Posterior cingulate gyrus (tissue), 11 donors: ENCODE measurements at places on chromosomes 13 and 19.

GRCh38 chr19:17468302-17469091 lies 1.8 kb upstream of the SLC27A1 start:
- peak; percentile 82 for DNase-seq

GRCh38 chr13:98279473-98280175 lies 102.6 kb upstream of the RNF113B start:
- DNase-seq: no peak

GRCh38 chr13:40235160-40235796 lies 431.2 kb downstream of the FOXO1 start:
- no peak for DNase-seq

DNA sequence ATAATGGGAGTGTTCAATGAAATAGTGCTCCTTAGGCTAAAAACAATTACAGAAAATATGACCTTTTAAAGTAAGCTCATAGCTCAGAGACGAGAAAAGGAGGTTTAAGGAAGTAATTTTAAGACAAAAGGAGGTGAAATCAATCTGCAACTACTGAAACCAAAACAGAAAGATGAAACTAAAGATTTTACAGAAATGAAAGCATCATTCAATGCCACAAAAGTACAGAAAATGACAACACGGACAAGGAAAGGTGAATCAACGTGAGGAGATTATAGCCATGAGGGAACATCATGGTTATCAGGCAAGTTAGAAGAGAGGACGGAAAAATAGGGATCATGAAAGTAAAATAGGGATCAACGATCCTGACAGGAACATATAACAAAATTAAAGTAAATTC lies 745.2 kb downstream of the PCDH17 start:
- no peak for DNase-seq

DNA sequence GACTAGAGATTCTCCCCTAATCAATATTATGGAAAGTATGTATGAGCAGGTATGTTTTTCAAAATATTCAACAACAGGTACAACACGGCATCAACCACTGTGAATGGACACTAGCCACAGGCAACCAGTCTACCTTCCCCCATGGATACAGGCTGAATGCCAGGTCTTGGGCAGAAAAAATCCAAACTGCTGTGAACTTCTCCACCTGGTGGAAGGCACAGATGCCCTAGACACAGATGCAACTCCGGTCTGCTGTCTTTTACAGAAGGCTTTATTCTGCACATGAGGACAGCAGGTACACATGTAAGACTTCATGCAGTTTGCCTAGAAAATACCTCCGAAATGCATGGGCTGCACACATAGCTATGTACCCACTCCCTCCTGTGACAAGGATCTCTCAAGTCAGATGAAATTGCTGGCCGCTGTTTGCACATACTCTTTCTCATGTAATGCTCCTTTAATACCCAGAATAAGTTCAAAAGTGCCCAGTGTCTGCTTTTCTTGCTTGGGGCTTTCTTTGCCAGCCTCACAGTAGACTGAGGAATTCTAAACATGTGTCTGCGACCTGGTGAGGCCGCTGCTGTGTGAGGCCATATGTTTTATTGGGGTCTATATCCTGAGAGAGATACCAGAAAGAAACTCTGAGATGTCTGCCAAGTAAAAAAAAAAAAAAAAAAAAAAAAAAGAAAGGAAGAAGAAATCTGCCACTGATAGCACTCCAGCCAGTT lies 325.9 kb downstream of the FOXO1 start:
- no peak for DNase-seq

GRCh38 chr13:20425819-20426219 lies 99.8 kb downstream of the CRYL1 start:
- DNase-seq: no peak

DNA sequence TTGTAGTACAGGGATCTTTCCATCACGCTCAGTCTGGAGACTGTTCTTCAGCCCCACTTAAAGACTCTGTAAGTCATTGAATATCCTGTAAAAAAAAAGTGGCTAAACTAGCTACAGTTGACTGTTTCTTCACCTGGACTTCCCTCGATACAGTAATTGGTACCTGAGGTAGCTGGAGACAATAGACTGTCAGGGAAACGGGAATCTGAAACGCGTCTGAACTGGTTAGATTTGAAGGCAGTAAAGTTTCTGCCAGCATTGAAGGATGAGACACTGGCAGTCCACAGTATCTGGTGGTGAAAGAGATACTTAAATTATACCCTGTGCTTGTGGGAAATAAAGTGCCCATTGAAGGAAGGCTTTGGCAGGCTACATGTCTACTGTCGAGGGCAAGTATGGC lies 550.5 kb downstream of the IRS2 start:
- DNase-seq: no peak

- DNase-seq: peak; percentile 60
Measured at GRCh38 chr19:56946159-56946558, 105.6 kb upstream of the PEG3 start.

GRCh38 chr19:45217193-45217956 lies 27.8 kb downstream of the EXOC3L2 start:
- DNase-seq: no peak

DNA sequence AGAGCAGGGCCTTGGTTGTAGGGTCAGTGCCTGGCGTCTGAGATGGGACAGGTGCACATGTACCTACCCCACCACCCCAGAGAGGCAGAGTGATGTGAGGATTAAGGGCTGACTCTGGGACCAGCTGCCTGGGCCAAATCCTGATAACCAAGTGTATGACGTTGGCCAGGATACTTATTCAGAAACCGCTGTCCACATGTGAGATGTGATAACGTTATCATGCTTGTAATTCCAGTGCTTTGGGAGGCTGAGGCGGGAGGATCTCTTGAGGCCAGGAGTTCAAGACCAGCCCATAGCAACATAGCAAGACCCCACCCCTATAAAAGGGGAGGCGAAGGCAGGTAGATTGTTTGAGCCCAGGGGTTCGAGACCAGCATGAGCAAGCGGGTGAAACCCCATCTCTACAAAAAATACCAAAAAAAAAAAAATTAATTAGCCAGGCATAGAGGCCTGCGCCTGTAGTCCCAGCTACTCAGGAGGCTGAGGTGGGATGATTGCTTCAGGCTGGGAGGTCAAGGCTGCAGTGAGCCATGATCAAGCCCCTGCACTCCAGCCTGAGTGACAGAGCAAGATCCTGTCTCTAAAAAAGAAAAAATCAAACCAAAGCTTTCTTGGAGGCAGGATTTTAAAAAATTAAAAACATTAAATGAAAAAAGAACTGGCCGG lies 10.0 kb downstream of the ADGRE5 start:
- DNase-seq: no peak

DNA sequence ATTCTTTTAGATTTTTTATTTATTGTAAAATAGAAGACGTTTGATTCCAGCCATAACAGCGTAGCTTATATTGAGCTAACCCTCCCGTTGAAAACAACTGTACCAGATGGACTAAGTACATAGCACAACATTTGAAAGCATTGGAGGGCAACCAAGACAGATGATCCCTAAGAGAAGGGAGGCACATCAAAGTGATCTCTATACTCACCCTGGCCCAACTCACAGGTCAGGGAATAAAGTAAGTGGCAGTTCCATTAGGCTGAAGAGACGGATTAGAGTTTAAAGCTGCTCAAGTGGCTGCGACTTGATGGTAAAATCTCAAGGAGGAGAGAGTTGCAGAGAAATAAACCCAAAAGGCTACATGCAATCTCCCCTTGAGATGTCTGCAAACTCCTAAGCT lies 65.1 kb upstream of the ITM2B start:
- DNase-seq: no peak

- DNase-seq: no peak
Measured at GRCh38 chr19:49436381-49437017, 4.8 kb downstream of the SLC17A7 start.

- no peak for DNase-seq
Measured at GRCh38 chr13:43316946-43317353, 293.6 kb downstream of the DNAJC15 start.

GRCh38 chr19:41795031-41795461 lies 1.3 kb upstream of the CEACAM3 start:
- no peak for DNase-seq

DNA sequence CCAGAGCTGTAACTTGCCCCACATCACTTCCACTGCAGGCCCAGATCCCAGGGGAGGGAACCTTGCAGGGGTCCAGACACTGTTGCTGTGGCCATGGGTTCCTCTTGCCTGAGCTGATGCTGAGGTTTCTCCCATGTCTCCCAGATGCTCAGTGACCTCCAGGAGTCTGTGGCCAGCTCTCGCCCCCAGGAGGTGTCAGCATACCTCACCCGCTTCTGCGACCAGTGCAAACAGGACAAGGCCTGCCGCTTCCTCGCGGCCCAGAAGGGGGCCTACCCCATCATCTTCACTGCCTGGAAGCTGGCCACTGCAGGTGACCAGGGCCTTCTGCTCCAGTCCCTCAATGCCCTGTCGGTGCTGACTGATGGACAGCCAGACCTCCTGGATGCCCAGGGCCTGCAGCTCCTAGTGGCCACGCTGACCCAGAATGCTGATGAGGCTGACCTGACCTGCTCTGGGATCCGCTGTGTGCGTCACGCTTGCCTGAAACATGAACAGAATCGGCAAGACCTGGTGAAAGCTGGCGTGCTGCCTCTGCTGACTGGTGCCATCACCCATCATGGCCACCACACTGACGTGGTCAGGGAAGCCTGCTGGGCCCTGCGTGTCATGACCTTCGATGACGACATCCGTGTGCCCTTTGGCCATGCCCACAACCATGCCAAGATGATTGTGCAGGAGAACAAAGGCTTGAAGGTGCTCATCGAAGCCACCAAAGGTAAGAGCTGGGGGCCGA lies 12.1 kb upstream of the SLC25A42 start:
- no peak for DNase-seq

GRCh38 chr13:70856711-70857110 lies 748.5 kb upstream of the KLHL1 start:
- DNase-seq: no peak

DNA sequence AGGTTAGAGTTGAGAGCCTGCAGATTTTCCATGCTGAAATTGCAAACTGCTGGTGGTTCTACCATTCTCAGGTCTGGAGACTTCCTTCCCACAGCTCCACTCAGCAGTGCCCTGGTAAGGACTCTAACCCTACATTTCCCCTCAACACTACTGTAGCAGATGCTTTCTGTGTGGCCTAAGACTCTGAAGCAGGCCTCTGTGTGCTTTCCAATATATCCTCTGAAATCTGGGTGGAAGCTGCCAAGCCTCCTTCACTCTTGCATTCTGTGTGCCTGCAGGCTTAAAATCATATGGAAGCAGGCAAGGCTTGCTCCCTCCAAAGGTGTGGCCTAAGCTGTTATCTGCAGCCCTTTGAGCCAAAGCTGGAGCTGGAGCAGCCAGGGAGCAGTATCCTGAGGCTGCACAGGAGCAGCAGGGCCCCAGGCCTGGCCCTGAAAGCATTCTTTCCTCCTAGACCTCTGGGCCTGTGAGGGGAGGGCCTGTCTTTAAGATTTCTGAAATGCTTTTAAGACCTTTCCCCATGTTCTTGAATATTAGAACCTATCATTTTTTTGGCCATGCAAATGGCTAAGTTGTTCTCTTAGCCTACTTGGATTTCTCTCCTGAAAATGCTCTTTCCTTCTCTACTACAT lies 134.1 kb upstream of the TSHZ3 start:
- DNase-seq: no peak

GRCh38 chr19:56900573-56901097 lies 60.1 kb upstream of the PEG3 start:
- peak; percentile 23 for DNase-seq

DNA sequence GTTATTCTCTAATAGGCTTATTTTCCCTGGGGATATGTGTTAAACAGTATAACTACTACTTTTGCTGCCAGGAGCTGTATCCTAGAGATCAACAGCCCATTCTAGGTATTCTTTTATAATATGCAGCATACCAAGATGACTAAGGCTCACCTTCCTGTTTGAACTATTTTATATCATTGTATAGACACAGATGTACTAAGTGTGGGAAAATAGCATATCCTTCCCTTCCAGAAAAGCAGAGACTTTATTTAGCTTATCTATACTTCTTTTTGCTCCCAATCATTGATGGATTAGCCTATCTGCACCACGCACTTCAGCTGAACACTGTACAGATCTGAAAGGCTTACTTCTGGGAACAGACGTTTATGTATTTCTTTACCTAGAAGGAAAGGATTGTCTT lies 82.6 kb downstream of the MAB21L1 start:
- no peak for DNase-seq

GRCh38 chr19:38869836-38870607 lies 8.1 kb downstream of the RINL start:
- DNase-seq: peak; percentile 78

DNA sequence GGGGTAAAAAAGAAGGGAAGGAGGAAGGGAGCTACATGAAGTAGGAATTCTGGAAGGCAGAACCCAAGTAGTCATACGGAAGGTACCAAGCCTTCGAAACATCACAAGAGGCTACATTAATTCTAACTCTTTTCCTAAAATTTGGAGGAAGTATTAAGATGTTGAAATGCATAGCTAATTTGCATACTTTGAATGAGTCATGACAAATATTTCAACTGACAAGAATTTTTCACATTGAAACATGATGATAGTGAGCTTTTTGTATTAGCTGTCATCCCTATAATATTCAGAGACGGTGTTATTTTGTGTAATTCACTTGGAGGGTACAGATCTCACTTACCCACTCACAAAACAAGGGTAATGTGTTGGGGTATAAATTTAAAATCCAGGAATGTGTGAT lies 9.1 kb upstream of the ACOD1 start:
- no peak for DNase-seq

GRCh38 chr19:47176627-47177090 lies 46.0 kb downstream of the SAE1 start:
- DNase-seq: no peak

DNA sequence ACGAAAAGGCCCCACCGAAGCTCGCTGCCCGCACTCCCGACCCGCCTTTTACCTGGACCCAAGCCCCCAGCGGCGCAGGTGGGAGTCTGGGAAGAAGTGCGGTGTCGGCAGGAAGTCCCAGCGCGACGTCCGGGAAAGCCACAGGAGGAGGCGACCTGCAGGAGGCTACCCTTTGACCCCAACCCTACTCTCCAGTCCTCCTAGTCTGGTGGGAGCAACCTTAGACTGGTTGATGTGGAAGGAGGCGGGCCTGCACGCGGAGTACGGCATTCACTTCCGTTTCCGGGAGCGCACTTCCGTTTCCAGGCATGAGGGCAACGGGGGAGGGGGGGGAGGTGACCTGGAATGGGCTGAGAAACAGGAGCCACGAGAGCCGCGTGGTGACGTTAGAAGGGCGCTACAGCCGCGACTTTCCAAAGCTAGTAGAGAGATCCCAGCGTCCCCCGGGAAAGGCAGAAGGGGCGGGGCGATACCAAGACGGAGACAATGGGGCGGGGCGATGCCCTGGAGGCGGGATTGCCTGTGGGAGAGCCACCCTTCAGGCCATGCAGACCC lies 28.5 kb downstream of the ZNF266 start:
- DNase-seq: no peak

GRCh38 chr13:22243469-22244163 lies 572.7 kb downstream of the FGF9 start:
- DNase-seq: no peak

GRCh38 chr13:23921451-23921888 lies 24.2 kb upstream of the C1QTNF9B start:
- DNase-seq: no peak

DNA sequence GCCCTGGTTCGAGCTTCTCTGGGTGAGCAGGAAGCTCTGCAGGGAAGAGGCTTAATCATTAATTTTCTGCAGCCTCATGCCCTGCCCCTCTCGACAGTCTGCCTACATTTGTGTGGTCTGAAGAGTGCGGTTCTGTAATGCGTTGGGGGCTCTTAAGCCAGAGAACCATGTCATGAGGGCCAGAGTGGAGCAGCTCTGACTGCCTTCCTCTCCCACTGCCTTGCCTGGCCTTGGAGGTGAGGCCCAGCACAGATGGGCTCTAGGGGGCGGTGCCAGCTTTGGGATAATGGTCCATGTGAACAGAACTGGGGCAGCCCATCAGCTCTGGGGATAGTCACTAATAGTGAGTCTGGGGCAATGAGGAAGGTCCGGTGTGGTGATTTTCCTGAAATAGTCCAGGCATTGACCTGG lies 5.7 kb downstream of the FGF9 start:
- no peak for DNase-seq
